ENCODE measurements at places on chromosomes 12 and 14.

DNA sequence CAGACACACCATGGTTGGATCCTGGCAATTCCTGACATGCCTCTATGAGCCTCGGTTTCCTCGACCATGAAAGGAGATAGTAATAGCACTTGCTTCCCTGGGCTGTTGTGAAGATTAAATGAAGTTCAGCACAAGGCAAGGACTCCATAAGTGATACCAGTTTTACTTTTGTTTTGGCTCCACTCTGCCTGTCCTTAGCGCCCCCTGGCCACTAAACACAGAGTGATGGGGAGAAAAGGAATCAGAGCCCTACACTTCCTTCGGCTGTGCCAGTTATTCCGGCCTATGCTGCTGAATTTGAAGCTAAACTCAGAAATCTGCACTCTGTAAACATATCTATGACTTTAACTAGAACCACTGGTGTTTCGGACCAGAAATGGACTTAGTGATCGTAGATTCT lies 173.8 kb downstream of the C12orf75 start:
- ATAC-seq: no peak

GRCh38 chr12:121537814-121538698 lies 42.8 kb downstream of the KDM2B start:
- ATAC-seq: peak; percentile 15

DNA sequence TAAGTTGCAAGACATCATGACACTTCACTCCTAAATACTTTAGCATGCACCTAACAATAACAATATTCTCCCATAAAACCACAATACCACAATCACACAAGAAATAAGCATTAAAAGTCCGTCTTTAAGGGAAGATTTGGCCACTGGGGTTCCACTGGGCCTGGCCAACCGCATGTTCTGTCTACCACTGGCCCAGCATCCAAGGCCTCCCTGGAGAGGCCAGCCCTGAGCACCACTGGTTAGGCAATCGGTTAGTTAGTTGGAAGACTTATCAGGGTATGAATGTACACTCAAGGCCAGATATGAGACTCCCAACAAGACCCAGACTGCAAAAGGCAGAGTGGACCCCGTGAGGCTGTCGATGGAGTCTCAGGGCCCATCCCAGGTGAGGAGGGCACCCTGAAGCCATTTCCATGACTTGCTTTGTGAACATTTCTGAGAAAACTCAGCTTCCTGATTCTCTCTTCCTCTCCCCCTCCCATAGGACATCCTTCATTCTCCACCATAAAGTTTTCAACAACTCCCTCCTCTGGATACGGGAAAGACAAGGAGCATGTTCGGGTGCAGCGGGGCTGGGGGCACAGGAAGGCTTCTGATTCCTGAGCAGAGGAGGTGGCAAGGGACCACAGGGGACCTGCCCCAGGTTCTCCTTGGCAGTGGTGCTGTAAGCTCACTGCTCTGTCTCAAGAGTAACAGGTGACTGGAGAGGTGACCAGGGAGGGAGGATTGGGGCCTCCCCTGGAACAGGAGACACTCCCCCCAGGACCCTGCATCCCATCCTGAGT lies 5.9 kb downstream of the PXN start:
- ATAC-seq: no peak

DNA sequence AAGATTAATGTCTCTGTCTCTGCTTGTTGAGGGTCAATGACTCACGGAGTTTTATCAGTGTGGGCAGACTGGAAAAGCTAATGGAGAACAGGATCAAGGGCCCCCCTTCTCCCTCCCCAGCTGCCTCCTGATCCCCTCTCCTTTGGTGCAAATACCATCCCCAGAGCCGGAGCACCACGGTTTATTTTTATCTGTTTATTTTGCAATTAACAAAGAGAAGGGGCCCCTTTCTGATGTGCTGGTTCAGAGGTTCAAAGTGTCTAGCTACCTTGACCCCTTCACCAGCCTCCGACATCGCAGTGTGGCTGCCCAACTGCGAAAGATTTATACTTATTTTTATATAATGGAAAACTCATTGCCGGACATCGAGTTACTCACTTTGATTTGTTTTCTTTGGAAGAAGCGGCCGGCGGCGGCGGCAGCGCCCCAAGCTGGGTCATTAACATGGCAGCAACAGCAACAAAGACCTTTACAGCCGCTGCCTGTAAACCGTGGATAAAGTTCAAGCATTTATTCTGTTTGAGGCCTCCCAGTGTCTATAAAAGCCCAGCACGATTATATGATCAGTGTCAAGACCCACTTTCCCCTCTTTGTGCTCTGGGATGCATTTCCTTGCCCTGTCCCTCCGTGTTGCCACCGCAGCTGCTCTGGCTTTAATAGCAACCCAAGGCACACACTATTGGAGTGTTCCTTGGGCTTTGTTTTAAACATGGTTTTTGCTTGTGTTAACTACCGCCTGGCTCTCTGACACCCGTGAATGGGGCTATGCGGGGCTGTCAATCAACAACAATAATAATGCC lies 47.4 kb upstream of the PARP11 start:
- no peak for ATAC-seq

DNA sequence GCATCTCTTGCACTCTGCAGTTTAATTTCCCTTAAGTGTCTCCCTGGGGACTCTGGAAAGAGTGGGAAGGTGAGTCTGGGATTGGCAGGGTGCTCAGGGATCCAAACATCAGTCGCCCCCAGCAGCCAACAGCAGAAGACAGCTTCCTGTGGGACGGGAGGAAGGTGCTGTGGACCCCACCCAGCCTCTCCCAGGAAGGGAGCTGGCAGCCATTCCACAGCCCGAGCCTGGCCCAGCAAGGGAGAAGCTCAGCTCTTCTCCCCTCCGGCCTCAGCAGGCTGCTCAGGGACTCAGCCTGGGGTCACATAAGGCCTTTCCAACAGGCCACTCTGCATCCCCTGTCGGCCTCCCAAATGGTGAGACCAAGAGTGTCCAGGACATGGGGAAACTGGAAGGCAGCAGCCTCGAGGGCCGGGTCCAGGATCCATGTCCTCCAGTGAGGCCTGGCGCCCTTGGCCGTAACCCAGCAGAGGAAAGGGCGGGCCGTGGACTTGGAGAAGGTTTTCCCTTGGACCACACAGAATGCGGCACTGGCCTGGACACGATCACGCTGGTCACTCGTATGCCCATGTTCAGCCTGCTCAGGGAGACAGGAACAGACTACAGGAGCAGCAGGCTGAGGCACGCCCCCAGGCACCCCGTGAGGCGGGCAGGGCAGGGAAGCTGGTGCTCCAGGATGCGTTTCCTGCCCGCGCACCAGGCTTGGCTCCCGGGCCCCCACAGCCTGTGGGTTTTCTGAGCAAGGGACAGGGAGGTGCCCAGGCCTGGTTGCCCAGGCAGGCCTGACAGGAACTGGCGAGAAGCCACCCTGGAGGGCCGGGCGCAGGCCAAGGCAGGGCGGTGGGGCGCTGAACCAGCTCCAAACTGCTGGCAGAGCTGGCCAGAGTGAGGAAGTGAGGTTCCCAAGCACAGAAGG lies 3.5 kb downstream of the XRCC3 start:
- peak; percentile 60 for ATAC-seq

GRCh38 chr14:56131004-56131864 lies 13.0 kb downstream of the PELI2 start:
- ATAC-seq: no peak

GRCh38 chr14:105180592-105181548 lies at the start of gene NUDT14:
Gene NUDT14 (minus strand): TSS chr14:105181312. CDS start chr14:105181209, 103 bp downstream.
- peak; percentile 86 for ATAC-seq

GRCh38 chr12:1644534-1645438 lies 15.8 kb downstream of the WNT5B start:
- no peak for ATAC-seq

DNA sequence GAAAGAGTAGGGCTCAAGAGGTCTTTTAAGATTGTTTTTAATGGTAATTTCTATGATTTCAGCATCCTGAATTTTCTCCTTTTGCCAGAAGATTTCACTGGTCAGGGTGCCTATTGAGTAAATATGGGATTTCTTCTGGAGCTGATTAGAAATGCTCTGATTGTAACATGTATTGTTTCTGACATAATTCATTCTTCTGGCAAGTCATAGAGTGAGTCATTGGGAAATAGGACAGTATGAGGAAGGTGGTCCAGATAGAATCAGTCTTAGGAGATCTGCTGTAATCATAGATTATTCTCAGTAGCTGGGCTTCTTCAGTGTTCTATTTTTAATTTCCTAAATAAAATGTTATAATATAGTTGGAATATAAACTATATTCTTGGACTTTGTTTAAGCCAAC lies 182.0 kb upstream of the NAV3 start:
- ATAC-seq: no peak

DNA sequence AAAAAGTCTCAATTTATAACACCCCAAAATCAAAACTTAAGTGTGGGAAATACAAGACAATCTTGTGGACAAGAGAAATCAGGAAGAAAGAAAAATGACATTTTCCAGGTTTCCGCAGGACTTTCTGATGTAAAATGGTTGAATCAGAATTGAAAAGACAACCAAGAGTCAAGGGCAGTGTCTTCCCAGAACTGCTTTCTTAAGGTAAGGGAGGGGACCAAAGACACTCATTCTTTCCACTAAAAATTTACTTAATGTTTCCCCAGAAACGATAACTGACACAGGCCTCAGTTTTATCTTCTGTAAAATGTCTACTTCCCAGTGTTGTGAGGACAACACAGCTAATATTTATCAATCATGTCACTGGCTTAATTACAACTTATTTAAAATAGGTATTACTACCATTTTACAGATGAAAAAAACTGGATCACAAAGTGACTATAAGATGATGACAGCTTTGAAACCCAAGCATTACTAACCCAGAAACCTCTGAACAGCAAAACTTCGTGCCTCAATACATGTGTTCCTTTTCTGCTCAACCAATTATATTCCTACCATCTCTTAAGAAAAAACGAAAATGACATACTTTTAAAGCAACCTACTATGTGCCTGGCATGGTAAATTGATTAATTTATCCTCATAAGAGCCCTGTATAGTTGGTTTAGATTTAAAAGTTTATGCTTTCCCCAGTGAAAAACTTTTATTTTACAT lies 4.6 kb downstream of the SINHCAF start:
- no peak for ATAC-seq

- no peak for ATAC-seq
Observed at GRCh38 chr12:12482959-12483358, 79.7 kb downstream of the DUSP16 start.

DNA sequence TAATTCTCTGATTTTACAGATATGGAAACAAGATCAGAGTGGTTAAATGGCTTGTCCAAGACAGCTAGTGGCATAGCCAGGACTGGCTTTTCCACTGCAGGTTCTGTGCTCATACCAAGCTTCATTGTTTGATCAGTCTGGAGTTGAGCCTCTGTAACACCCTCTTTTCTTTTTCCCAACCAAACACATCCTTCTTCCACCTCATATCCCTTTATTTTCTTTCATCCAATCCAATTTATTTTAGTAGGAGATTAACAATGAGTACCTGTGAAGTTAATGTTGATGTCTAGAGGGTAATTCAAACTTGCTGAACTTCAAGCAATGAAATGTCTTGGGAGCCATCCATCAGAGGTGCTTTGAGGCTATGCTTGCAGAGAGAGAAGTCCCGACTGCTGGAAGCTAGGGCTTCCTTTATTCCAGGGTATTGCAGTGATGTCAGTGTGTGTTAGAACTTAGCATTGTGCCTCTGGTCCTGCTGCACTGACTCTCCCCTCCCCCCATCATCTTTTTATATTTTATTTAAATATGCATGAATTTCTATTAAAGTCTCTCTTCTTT lies 452.1 kb upstream of the PDE3A start:
- ATAC-seq: no peak

GRCh38 chr14:92649934-92650545 lies 98.4 kb downstream of the LGMN start:
- ATAC-seq: peak; percentile 81

GRCh38 chr14:37615582-37616289 lies 20.3 kb downstream of the TTC6 start:
- ATAC-seq: no peak

- ATAC-seq: peak; percentile 63
Observed at GRCh38 chr14:63896278-63896720, 43.5 kb downstream of the SYNE2 start.

DNA sequence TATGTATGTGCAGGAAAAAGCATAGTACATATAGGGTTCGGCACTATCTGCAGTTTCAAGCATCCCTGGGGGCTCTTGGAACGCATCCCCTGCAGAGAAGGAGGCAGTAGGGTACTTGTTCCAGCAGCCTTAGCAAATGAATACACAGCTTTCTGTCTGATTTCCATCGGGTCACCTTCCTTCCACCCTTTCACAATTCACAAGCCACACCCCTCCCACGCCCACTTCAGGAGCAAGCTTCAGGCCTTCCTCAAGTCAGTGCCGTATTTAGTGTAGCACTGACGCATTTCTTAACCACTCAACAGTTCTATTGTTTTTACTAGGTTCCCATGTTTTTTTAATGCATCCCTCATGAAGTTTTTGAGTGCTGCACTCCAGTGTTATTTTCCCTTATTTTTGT lies 64.2 kb downstream of the CLMN start:
- peak; percentile 86 for ATAC-seq

GRCh38 chr14:94028450-94028826 lies 2.3 kb downstream of the OTUB2 start:
- no peak for ATAC-seq

- no peak for ATAC-seq
Observed at GRCh38 chr12:817941-818600, 65.7 kb downstream of the WNK1 start.

- no peak for ATAC-seq
Observed at GRCh38 chr12:90851800-90852718, 102.9 kb downstream of the CCER1 start.

DNA sequence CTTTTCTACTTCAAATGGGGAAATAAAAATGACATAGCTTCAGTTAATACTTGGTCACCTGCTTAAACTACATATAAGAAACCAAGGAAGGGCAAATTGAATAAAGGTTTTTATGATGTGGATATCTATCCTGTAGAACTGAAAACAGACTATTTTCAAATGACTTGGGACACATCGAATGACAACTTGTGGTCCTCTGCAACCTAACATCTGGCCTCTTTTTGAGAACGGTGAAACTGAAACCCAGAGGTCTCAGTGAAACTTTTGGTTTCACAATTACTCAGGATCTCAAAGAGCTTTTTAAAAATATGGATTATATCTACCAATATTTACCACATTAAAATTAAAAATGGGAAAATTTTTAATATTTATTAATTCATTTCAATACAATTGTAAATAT lies 65.2 kb downstream of the PPP2R5E start:
- no peak for ATAC-seq

- ATAC-seq: no peak
Observed at GRCh38 chr12:74608231-74608775, 70.7 kb downstream of the ATXN7L3B start.

GRCh38 chr14:25048170-25049016 lies 1.6 kb downstream of the STXBP6 start:
- ATAC-seq: no peak

DNA sequence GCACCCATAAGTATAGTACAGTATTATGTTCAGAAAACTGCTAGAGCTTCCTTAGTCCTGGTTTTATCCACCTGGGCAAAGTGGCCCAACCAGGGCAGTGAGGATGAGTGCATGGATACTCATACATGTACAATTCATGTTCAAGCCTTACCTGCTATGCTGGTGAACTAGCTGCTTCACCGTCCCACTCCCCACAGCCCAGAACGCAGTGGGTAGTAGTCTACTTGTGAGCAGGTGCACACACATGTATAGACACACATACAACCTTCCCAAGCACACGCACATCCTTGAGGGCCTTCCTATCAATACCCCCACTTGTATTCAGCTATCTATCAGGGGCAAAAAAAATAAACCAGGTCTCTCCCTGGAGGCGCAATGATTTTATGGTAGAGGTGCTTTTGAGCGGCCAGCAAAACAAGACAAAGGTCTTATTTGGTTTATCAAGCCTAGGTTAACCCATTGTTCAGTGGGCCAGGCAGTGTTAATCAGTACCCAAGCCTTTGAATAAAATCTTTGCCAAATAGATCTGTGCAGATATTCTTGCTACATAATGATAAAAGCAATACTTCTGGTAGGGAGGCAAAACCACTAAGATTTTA lies 69.8 kb downstream of the ZFP36L1 start:
- ATAC-seq: no peak

All from esophagus mucosa (tissue), 1 donor.